Endothelial cell of coronary artery (primary cell): ENCODE measurements at places on chromosomes 1 and 21. TPM values are rescaled to one million over a fixed set of nuclear protein-coding genes. Genes with fewer than 3 reads are reported as not detected.

Gene LCE1A
- not detected in 2 replicates for total RNA-seq

Gene FCGR3A
- total RNA-seq: not detected in 2 replicates

Gene STUM
- not detected in 2 replicates for total RNA-seq

Gene SIM2
- total RNA-seq: under 0.01 TPM in 1 of 2 replicates, not detected in the other

Gene SYNJ1
- 7.0 and 7.5 TPM in 2 replicates for total RNA-seq

Gene MCOLN3
- total RNA-seq: not detected in 2 replicates

Gene LORICRIN
- total RNA-seq: not detected in 2 replicates

Gene SYT6
- not detected in 2 replicates for total RNA-seq

Gene MYCL
- total RNA-seq: 0.94 and 2.8 TPM in 2 replicates

Gene LRRIQ3
- total RNA-seq: 0.09 and 0.63 TPM in 2 replicates

Gene TTC22
- not detected in 2 replicates for total RNA-seq

Gene CD46
- total RNA-seq: 139 and 239 TPM in 2 replicates

Gene PTPN14
- 70.3 and 75.4 TPM in 2 replicates for total RNA-seq

Gene CENPS
- total RNA-seq: 7.5 and 13.2 TPM in 2 replicates

Gene PADI4
- total RNA-seq: not detected in 2 replicates

Gene LCA5L
- total RNA-seq: 0.28 and 0.90 TPM in 2 replicates

Gene DSCAM
- 0.09 TPM in 1 of 2 replicates, not detected in the other for total RNA-seq

Gene FBXO2
- 0.66 and 0.72 TPM in 2 replicates for total RNA-seq

Gene NRIP1
- total RNA-seq: 34.2 and 36.9 TPM in 2 replicates

Gene CELA2A
- total RNA-seq: 0.19 TPM in 1 of 2 replicates, not detected in the other

Gene TMEM61
- total RNA-seq: not detected in 2 replicates

Gene CNTN2
- total RNA-seq: not detected in 2 replicates

Gene OLIG2
- not detected in 2 replicates for total RNA-seq

Gene C1orf167
- total RNA-seq: 0.09 TPM in 1 of 2 replicates, not detected in the other

Gene LCE2A
- total RNA-seq: not detected in 2 replicates

Gene ERVH48-1
- total RNA-seq: not detected in 2 replicates

Gene TNFRSF18
- 0.28 TPM in 1 of 2 replicates, not detected in the other for total RNA-seq

Gene CHIT1
- not detected in 2 replicates for total RNA-seq

Gene FCRLB
- total RNA-seq: 1.3 TPM in 2 replicates

Gene TIE1
- 694 and 736 TPM in 2 replicates for total RNA-seq

Gene RNU1-1
- 2,685 and 5,329 TPM in 2 replicates for total RNA-seq

Gene BRINP3
- total RNA-seq: not detected in 2 replicates

Gene DIO1
- total RNA-seq: not detected in 2 replicates

Gene CCDC27
- total RNA-seq: not detected in 2 replicates

Gene PLPPR5
- total RNA-seq: not detected in 2 replicates

Gene RBP7
- total RNA-seq: 0.28 TPM in 1 of 2 replicates, not detected in the other

Gene LRRC3
- 0.99 and 1.2 TPM in 2 replicates for total RNA-seq

Gene RAB4A
- 20.1 and 21.1 TPM in 2 replicates for total RNA-seq

Gene C8A
- total RNA-seq: not detected in 2 replicates

Gene RGS1
- total RNA-seq: not detected in 2 replicates

Gene OR2T35
- total RNA-seq: not detected in 2 replicates

Gene C4BPB
- total RNA-seq: 0.18 and 0.28 TPM in 2 replicates

Gene DCDC2B
- not detected in 2 replicates for total RNA-seq

Gene NECTIN4
- total RNA-seq: 0.18 and 0.19 TPM in 2 replicates

Gene WDR64
- total RNA-seq: not detected in 2 replicates

Gene B3GALT5
- not detected in 2 replicates for total RNA-seq

Gene PROK1
- total RNA-seq: not detected in 2 replicates

Gene TDRD10
- 2.5 and 2.7 TPM in 2 replicates for total RNA-seq

Gene NOC2L
- 102 and 118 TPM in 2 replicates for total RNA-seq

Gene PLA2G5
- 0.63 and 1.4 TPM in 2 replicates for total RNA-seq

Gene SPATA46
- not detected in 2 replicates for total RNA-seq

Gene PTPRC
- total RNA-seq: 0.28 TPM in 1 of 2 replicates, not detected in the other

Gene CHI3L1
- total RNA-seq: 0.09 TPM in 1 of 2 replicates, not detected in the other

Gene SPRR2D
- total RNA-seq: not detected in 2 replicates

Gene HPCAL4
- total RNA-seq: not detected in 2 replicates

Gene GLIS1
- total RNA-seq: 0.28 TPM in 1 of 2 replicates, not detected in the other

Gene MAGI3
- 9.8 and 11.3 TPM in 2 replicates for total RNA-seq

Gene ACTL8
- total RNA-seq: not detected in 2 replicates

Gene HES3
- not detected in 2 replicates for total RNA-seq
